ENCODE measurements at places on chromosomes 4 and X.
A peak's percentile ranks its signal among the peaks of the same experiment; 100 is the strongest.

DNA sequence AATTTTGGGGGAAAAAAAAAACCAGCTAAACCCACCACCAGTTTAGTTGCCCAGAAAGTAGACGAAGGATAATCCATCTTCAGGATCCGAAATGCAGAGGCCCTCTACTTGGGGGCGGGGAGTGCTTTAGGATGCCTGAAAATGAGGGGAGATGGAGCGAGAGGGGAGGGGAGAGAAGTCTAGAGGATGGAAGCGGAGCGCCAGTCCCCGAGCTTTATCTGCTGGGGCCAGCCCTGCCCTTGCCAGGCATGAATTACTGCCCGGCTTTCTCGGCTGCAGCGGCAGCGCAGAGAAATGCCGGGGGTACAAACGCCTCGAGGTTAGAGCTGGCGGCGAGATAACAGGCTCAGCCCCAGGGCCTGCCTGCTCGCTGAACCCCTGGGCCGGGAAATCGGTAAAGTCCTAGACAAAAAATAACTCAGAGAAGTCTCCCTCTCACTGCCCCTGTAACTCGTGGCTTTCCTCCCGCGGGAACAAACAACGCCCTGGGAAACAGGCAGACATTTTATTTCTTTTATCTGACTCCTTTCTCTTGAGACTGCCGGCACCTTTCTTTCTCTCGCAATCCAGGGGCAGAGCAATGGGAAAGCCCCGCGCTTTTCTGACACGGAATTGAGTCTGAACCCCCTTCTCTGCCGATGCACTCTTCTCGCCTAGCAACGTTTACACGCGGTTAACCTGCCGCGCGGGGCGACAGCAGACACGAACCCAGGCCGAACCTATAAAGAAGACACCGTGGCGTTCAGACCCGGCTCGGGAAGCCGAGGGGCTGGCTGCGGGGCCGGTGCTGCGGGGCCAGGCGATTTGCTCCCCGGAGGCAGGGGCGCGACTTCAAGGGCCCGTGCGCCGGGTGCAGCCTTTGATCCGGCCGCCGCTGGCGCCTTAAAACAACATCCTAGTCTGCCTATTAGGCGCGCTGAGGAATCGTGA, 3.1 kb upstream of the MSX1 start:
- DNase-seq = peak; percentile 79

- DNase-seq = no peak
These were observed 8.6 kb upstream of the UBQLN2 start for GRCh38 chrX:56554870-56555269.

DNA sequence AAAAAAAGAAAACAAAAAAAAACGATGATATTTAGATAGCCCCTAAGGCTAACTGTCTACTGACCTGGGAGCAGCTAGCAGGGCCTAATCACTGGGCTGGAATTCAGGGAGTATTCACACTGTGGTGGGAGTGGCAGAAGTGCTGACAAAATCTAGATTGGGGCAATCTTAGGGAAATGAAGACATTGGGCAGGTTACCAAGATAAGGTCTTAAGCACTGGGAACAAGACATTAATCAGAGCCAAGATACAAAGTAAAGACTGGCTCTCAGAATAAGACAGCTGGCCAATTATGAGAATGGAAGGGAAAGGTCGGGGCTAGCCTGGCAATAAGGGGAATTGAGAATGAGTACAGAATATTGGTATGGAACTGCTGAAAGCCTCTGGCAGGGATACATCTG, 100.2 kb upstream of the GRIA3 start:
- DNase-seq = no peak

GRCh38 chr4:96598465-96598864, 758.6 kb downstream of the PDHA2 start:
- no peak for DNase-seq

DNA sequence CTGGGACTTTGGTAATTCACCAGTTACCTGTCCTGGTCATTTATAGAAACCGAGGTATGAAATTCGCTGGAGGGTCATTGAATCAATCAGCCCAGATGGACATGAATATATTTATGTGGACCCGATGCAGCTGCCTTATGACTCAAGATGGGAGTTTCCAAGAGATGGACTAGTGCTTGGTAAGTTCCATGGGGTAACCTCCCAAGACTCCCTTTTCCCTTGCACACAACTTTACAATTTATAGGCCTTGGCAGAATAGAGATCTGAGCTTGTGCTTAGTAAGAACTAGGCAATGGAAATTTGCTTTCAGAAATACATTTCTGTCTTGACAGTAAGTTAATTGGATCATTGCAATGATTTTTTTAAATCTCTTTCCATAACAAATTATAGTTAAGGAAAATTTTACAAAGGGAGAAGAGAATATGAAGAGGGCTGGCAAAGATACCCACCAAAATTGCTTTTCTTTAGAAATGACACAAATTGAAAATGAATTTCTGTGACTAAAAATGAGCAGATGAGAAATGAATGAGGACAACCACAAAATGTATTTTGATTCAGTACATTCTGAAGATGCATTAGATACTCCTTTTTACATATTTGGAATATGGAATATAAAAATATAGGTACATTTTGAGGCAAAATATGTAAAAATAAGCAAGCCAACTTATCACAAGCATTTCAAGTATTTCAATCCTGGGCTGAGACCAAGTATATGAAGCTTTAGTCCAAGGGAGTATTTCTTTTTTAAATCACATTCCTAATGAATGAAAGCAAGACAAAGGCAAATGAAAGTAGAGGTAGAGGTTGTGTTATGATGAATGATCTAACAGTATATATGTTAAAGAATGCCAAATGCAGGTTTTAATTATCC, 45.9 kb downstream of the PDGFRA start:
- DNase-seq = no peak

- DNase-seq = no peak
These were observed 95.5 kb upstream of the KLHL13 start for GRCh38 chrX:118211891-118212816.
